Activated CD8-positive, alpha-beta memory T cell treated with anti-CD3 and anti-CD28 coated beads for 1 hour (primary cell): ENCODE measurements at places on chromosomes 12 and 14.

DNA sequence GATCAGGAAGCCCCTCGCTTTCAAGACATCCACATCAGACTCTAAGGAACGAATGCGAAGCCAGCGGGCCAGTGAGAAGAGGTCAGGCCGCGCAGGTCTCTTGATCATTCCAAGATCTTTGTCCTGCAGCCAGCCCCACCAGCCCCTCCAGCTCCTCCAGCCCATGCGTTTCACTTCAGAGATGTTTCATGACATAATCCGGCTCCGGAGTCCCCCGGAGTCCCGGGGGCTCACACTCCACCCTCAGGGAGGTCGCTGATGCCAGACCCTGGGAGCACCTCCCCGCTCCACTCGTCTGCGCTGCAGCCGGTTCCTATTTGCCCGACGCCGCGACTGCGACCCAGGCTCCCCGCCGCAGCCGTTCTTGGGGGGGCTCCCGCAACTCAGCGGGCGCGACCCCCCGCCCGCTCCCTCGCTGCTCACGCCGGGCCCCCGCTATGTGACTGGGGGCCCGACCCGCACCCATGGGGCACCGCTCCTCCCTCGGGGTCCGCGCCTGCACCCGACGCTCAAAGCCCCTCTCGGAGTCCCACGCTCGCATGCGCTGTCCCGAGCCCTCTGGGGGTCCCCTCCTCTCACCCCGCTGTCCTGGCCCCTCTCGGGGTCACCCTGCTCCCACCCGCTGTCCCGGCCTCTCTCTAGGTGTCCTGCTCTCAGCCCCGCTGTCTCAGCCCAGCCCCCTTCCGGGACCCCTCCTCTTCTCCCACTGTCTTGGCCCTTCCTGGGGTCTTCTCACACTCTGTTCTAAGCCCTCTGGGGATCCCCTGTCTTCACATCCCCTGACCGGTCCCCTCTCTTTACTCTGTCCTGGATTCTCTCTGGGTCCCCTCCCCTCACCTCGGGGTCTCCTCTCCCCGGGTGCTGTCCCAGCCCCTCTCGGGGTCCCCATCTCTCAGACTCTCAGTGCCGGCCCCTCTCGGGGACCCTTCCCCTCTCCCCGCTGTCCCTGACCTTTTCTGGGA lies 1.1 kb downstream of the TAOK3 start:
- no peak for DNase-seq

GRCh38 chr14:24605435-24606190 lies 3.9 kb downstream of the GZMH start:
- DNase-seq = peak; percentile 38

GRCh38 chr14:83632375-83632774 lies 1897.6 kb upstream of the FLRT2 start:
- no peak for DNase-seq

DNA sequence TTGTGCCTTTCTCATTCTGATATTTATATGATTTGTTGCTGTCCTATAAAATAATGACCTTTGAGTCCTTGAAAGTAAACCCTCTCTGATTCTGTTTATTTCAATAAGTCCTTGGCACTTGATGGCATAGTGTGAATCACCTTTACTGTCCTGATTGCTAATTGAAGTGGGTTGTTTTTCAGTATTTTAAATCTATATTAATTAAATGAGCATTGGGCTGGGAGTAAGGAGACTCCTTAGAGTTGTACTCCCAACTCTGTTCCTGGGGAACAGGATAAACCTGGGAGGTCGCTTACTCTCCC lies 235.7 kb downstream of the EGLN3 start:
- no peak for DNase-seq

DNA sequence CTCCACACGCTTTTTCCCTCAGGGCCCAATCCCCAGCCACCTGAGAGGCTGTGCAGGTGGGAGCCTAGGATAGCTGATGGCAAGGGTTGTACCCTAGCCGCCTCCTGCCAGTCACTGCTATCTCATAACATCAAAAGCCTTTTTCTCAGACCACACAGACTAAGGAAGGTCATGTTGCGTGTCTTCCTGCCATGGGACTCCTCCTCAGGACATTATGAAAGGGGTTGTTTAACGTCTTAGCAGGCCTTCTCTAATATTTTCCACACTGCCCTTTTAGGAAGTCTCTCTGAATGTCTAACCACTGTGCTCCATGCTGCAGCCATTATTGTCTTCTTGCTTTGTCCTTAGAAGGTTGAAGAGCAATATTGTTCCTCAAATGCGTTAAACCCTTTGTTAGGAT lies 7.6 kb upstream of the SMUG1 start:
- no peak for DNase-seq

GRCh38 chr12:6222078-6222654 lies 22.0 kb downstream of the CD9 start:
- DNase-seq = no peak

GRCh38 chr12:121796855-121797751 lies 3.6 kb upstream of the RHOF start:
- DNase-seq = no peak

DNA sequence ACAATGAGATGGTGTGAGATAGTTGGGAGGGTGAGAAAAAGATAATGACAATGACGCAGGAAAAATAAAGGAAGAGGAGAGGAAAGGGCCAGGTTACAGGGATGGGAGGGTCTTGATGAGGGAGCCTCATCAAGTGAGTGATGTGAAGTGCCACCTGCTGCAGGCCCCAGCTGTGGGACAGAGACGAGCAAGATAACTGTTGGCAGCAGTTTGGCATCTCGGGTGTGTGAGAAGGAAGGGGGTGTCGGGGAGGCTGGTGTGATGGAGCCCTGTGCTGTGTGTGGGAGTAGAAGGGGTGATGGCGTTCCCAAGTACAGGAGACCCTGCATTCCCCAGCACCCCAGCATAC lies 11.4 kb upstream of the TAC3 start:
- no peak for DNase-seq

DNA sequence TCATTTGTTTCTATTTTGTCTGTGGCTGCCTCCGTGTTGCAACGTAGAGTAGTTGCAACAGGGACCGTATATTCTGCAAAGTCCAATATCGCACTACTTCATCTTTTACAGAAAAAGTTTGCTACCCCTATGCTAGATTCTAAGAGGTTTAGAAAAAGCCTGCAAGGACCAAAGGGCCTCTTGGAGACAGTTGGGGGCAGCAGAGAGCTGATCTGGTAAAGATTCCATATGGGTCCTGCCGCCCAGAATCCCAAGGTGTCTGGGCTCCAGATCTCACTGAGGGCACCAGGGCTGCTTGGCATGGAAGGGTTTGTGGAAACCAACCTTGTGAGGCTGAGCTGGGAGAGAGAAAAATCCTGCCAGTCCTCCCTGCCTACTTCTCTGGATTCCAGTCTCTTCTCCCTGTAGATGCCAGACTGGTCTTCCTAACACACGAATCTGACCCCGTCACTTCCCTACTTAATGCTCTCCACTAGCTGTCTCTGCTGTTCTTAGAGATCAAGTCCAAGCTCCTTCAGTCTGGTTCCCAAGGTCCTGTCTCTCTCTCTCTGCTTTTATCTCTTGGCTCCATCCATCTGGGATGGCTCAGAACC lies 74.6 kb downstream of the GLRX5 start:
- no peak for DNase-seq

DNA sequence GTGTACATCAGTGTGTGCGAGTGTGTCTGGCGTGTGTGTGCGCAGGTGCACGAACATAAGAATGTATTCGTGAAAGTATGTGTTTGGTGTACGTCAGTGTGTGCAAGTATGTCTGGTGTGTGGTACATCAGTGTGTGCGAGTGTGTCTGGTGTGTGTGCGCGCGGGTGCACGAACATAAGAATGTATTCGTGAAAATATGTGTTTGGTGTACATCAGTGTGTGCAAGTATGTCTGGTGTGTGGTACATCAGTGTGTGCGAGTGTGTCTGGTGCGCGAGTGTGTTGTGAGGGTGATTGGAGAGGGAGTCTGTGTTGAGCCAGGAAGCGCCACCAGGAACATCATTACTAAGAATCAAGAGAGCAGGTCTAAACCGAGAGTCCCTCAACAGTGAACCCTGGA lies 143.8 kb downstream of the BCL11B start:
- DNase-seq = no peak

- no peak for DNase-seq
Observed at GRCh38 chr12:27081668-27082111, 688 bp downstream of the C12orf71 start.

DNA sequence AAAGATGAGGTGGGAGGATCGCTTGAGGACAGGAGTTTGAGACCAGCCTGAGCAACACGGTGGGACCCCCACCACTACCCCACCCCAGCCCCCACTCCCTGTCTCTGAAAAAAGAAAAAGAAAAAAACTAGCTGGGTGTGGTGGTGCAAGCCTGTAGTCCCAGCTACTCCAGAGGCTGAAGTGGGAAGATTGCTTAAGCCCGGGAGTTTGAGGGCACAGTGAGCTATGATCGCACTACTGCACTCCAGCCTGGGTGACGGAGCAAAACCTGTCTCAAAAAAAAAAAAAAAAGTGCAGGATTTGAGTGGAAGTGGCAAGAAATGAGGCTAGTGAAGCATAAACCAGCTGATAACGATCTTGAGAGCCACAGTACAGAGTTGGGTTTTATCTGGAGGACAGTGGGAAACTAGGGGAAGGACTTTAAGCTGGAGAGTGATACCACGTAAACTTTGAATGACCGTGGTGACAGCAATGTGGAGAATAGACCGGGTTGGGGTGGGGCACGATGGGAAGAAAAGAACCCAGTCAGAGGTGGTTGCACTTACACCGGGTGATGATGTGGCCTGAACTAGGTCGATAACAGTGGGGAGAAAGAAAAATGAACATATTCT lies 85.3 kb downstream of the TMEM260 start:
- DNase-seq = no peak

GRCh38 chr12:96401076-96401871 lies 1.0 kb upstream of the CDK17 start:
- no peak for DNase-seq

DNA sequence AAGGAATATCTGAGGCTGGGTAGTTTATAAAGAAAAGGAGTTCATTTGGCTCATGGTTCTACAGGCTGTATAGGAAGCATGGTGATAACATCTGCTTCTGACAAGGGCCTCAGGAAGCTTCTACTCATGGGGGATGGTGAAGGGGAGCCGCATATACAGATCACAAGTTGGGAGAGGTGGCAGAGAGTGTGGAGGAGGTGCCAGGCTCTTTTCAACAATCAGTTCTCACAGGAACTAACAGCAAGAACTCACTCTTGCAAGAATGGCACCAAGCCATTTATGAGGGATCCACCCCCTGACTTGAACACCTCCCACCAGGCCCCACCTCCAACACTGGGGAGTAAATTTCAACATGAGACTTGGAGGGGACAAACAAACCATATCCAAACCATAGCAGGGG lies 3.5 kb upstream of the TSPAN11 start:
- no peak for DNase-seq

DNA sequence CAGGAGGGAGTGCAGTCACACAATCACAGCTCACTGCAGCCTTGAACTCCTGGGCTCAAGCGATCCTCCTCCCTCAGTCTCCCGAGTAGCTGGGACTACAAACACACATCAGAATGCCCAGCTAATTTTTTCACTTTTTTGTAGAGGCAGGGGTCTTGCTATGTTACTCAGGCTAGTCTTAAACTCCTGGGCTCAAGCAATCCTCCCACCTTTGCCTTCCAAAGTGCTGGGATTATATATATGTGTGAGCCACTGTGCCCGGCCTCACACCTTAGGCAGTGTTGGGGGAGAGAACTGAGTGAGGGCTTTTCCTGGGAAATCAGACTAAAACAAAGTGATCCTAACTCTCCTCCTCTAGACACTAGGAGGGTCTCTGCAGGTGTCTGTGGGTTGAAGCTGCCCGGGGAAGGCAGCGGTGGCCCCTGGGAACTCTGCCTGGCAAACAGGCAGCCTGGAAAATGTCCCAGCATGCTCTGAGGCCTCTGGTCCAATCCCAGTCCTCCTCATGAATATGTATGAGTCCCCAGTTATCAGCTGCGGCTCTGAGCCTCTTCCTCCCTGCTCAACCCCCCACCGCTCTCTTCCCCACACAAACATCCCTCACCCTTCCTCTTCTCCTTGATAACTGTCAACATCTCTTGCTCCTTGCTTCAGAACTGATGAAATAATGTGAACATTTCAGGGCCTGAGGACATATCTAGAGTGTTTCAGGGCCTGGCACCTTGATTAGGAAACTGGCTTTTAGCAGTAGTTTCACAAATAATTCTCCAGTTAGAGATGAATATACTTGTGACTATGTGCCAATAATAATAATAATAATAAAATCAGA lies 7.9 kb upstream of the NAA25 start:
- no peak for DNase-seq

GRCh38 chr12:26123482-26123980 lies 1.3 kb downstream of the BHLHE41 start:
- no peak for DNase-seq

DNA sequence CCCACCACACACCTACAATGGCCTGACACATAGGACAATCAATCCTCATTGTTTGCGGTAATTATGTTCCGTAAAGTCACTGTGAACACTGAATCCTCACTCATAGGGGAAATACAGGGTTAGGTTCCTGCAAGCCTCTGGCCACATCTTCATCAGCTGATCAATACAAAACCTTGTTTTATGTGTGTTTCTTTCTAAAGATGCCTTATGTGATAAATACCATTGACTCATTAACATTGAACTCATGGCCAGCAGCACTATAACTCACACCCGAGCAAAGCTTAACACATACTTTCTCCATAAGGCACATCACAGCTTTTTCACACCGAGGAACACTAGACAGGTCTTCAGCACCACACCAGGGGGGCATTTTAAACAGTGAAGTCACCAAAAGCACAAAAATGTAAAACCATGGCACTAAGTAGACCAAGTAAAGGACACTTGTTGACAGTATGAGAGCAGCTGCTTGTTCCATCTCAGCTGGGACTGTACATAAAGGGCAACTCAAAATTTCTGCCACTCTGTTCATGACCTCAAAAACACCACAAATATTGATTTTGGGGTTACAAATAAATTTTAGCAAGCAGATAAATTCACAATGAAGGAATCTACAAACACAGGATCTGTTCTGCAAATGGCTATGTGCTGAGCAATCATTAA lies 60.5 kb downstream of the ESR2 start:
- no peak for DNase-seq

DNA sequence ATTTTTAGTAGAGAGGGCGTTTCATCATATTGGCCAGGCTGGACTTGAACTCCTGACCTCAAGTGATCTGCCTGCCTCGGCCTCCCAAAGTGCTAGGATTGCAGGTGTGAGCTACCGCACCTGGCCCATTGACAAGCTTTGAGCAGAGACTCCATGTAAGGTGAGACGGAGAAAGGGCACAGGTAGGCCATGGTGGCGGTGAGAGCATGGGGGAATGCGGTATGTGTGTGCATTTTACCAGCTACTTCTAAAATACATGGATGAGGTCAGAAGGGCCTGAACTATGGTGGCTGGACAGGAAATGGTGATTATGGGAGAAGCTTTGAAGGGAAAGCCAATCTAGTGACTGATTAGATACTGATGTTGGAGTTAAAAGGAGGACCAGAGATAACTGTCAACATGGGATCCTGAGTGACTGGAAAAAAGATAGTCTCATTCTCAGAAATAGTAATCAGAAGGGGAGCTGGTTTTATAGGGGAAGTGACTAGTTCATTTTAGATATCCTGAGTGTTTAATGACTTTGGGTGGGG lies 21.9 kb upstream of the PTPRB start:
- DNase-seq = no peak

GRCh38 chr14:51701951-51702350 lies 50.2 kb downstream of the FRMD6 start:
- DNase-seq = no peak
